ENCODE measurements at places on chromosomes 2 and 18. TPM values are rescaled to one million over a fixed set of nuclear protein-coding genes. Genes with fewer than 3 reads are reported as not detected.
A peak's percentile ranks its signal among the peaks of the same experiment; 100 is the strongest.

GRCh38 chr2:88350331-88351248 lies 101.9 kb downstream of the FOXI3 start:
- peaks cover 10% of the 10 kb centered on the region for H3K4me1 ChIP-seq
- H3K36me3 ChIP-seq = no peaks in the 10 kb centered on the region
- no peak overlapping the region for H3K27ac ChIP-seq
- H3K4me3 ChIP-seq = peak overlapping the region; percentile 77
- DNase-seq = no peak

GRCh38 chr18:69648486-69648885 lies 247.8 kb downstream of the DOK6 start:
- DNase-seq = no peak
- no peaks in the 10 kb centered on the region for H3K36me3 ChIP-seq
- no peak overlapping the region for H3K4me3 ChIP-seq
- no peak overlapping the region for H3K27ac ChIP-seq

DNA sequence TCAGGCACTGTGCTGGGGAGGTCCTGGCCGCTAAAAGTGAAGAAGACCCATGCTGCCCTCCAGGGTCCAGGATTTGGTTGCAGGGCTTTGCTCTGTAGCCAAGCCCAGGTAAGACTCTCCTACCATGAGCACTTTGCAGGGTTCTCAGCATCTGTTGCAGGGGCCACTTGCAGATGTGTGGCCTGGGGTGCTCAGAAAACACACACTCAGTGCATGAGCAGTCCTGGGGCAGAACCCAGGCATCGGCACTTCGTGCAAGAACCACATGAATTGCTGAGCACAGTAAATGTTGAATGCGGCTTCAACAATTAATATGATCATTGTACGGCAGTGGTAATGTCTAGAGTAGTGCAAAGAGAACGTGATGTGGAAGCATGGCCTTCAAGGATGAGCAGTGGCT lies 98.5 kb upstream of the SMIM21 start:
- no peak overlapping the region for H3K27ac ChIP-seq
- no peaks in the 10 kb centered on the region for H3K4me1 ChIP-seq
- H3K27me3 ChIP-seq = peaks cover 32% of the 10 kb centered on the region
- no peak overlapping the region for H3K4me3 ChIP-seq
- DNase-seq = no peak
- H3K36me3 ChIP-seq = no peaks in the 10 kb centered on the region

DNA sequence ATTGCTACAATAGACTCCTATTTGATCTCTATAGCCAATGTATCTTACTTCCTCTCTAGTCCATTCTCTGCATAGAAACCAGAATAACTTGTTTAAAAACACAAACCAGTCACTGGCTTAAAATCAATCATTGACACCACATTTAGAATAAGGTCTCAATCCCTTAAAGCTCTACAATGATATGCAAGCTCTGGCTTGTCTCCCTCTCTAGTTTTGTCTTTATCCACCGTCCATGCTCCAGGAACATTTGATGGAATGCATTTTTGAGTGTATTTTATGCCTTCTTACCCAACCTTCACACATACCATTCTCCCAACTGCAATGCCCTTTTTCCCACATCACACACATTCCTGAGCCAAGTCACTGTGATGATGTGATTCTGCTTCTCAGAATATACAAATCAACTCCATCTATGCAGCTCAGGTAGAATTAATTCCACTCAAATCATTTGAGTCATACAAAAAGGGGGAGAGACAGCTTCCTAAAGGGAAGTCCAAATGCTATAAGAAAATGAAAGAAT lies 1107.2 kb downstream of the DPP10 start:
- H3K4me1 ChIP-seq = no peaks in the 10 kb centered on the region
- H3K27me3 ChIP-seq = no peaks in the 10 kb centered on the region
- no peak overlapping the region for H3K4me3 ChIP-seq
- H3K27ac ChIP-seq = no peak overlapping the region
- no peak for DNase-seq

DAW1 gene
- total RNA-seq = not detected

GRCh38 chr2:136444323-136444722 lies 321.0 kb upstream of the THSD7B start:
- peaks cover 11% of the 10 kb centered on the region for H3K27me3 ChIP-seq
- no peak overlapping the region for H3K4me3 ChIP-seq
- H3K36me3 ChIP-seq = no peaks in the 10 kb centered on the region
- no peaks in the 10 kb centered on the region for H3K4me1 ChIP-seq
- no peak overlapping the region for H3K27ac ChIP-seq

DNA sequence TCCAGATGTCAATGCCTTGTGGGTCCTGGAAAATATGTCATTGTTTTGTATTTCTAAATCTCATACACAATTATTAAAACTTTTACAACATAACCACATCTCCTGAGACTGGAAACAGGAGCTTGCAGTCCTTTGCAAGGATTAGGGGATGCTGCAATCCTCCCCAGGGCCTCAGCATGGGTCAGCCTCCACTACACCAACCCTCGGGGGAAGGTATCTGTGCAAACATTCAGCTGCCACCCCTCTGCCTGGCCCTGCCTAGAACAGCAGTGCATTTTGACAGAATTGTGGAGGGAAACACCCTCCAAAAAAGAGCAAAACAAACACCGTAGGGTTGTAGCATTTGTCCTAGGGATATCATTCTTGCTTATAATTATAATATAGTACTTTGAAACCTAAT lies 4.2 kb upstream of the UPP2 start:
- no peaks in the 10 kb centered on the region for H3K27me3 ChIP-seq
- no peak overlapping the region for H3K27ac ChIP-seq
- H3K4me3 ChIP-seq = no peak overlapping the region
